ENCODE measurements at places on chromosomes 7 and 10.

DNA sequence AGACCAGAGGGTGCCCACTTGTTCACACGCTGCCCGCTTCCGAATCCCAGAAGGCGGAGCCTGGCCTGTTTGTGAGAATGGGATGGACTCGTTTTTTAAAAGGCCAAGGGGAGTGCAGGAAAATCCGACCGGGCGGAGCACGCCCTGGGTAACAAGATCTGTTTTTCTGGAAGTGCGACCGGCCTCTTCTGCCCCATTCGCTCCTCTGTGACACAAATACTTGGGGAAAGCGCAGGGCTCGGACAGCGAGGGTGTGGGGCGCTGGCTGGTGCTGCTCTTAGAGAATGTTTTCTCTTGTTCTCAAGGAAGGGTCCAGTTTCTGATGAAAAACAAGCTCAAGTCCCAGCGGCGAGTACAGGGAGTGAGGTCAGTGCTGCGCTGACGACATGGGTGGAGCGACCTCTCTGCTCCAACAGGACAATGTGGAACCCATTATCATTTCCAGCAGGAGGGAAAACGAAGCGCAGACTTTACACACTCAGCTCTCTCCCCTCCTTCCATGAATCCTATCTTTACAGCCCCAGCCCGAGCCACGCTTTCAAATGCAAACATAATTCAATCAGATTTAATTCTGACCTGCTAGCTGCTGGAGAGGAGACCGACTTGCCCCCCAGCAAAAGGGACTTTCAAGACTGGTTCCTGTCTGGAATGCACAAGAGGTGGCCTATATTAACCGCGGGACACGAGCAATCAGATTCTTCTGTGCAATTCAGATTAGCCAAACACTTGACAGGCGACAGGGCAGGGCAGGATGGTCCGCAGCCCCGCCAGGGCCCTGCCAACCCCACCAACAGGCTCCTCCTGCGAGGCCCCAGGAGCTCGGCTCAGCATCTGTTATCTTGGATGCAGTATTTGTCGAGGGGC lies 1.1 kb downstream of the RADIL start:
- no peak for DNase-seq

GRCh38 chr10:71216751-71217265 lies 4.4 kb downstream of the UNC5B start:
- DNase-seq = no peak

GRCh38 chr10:79219322-79219957 lies 127.8 kb upstream of the PPIF start:
- DNase-seq = no peak

DNA sequence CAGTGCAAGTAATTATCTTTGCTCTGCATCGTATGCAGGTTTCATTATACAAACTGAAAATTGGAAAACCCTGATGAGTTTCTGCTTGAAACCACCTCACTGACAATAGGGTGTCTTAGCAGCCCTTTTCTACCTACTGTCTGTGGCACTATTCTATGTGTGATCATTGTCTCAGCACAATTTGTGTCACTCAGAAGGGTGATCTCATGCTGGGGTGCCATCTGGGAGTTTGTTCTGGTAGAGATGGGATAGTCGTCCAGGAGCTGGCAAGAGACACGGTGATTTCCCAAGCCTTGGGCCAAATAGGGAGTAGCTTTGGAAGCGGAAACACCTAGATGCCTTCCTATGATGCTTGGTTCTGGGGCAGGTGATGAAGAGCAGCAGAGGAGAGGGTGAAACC lies 186.3 kb downstream of the FRMD4A start:
- no peak for DNase-seq

DNA sequence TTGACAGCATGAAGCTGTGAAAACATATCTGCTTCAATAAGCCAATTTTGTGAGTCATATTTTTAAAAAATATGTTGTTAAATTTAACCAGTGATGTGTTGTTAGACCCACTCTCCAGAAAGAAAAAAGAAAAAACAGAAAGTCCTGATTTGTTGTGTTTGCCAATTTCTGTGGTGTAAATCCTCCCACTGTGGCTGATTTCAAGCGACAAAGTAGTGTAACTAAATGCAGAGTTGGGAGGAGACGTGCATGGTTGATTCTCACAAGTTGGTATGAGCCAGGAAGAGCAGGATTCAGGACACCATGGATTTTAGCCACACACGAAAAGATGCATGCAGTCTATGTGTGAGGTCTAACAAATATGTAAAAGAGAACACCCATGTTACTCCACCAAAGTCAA lies 139.1 kb downstream of the CCDC3 start:
- DNase-seq = no peak

DNA sequence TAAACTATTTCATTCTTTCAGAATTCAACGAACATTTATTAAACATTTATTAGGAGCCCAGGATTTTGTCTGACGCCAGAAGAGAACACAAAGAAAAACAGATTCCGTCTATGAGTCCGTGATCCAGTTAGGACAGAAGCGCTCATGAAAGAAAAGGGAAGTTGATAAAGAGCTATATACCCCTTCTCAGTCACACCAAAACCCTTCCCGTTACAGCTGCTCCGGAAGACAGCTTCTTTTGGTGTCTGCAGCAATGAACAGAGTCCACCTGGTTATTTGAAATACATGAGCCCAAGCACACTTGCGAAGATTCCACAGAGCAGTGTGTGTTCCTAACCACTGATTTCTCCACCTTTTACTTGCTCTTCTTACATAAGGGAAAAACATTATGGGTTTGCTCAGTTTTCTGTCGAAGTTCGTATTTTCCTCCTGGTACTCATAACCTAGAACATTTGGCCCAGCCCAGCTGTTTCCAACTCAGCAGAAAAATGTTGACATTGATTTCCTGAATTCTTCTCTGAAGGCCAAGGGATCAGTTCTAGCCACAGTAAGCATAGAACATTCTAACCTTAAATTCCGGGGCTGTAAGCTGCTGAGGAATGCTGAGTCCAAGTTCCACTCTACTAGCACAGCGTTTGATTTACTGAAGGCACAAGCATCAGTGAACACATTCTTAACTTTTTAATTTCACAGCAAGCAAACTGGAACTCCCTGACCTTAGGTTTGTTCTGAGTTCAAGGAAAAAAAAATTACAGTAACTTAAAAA lies 206.5 kb downstream of the SORCS1 start:
- DNase-seq = no peak

DNA sequence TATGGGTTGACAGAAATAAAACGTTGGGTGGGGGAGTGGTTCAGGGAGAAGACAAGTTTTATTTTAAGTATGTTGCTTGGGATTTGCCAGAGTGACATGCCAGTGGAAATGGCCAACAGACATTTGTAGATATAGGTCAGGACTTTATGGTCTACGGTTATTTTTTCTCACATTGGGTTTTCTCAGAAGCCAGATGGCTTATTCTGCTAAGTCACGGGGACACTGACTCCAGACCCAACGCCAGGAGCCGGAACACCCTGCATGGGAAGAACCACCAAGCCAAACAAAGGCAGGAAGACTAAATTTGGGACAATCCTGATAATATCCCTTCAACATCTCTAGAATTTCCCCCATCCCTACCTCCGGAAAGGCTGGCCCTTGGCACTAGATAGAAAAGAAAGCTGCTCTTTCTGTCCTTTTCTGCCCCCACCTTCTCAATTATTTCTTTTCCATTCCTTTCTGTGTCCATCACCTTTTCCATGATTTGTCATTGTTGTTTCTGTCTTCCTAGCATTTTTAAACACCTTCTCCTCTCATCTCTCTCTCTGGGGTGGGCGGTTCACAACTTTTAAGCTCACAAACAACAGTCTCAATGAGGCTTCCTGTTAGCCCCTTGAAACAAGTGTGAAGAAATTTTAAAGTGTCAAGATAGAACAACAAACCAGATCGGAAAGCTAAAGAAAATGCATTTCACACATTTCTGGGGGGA lies 44.7 kb downstream of the TBXAS1 start:
- no peak for DNase-seq

GRCh38 chr7:92793656-92794205 lies 42.6 kb downstream of the CDK6 start:
- DNase-seq = no peak

DNA sequence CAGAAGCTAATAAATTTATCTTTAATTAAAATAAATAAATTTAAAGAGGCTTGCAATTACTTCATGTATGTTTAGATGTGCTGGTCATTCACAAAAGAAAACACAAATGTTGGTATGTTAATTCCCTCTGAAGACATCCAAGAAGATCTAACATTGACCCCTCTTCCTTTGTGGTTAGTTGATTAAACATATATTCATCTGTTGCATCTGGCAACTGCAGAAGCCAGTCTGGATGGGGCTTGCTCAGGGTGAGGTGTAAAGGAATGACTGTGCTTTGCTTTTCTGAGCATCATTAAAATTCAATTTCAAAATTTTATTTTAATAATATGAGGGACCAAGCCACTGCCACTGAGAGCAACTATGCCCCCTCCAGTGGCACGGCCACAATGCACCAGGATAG lies 36.4 kb upstream of the FERD3L start:
- DNase-seq = no peak
